Chondrocyte (in vitro differentiated cells): ENCODE measurements at places on chromosomes 13 and 19. TPM values are rescaled to one million over a fixed set of nuclear protein-coding genes. Genes with fewer than 3 reads are reported as not detected.

CPB2 gene
- total RNA-seq, result not detected in 3 replicates

- DNase-seq, result no peak
Measured at GRCh38 chr19:37778613-37779126, 716 bp downstream of the ZNF573 start.

DNA sequence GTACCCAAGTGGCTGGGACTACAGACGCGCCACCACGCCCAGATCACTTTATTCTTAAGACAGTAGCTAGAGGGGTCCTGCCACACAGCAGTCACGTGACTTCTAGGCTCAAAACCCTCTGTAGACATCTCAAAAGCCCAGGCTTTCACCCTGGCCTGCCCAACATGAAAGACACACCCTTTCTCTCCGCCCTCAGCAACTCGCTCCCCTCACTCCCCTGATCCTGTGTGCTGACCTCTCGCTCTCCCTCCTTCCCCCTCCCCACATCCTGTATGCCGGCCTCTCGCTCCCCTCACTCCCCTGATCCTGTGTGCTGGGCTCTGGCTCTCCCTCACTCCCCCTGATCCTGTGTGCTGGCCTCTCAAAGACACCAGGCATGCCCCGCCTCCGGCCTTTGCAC, 77.4 kb downstream of the SLC15A1 start:
- DNase-seq, result no peak

GRCh38 chr13:20192836-20193161, at the start of gene GJB2:
Gene GJB2, minus strand, starts transcription at chr13:20192938. Its CDS starts 3,357 bp downstream, at chr13:20189581.
- no peak for DNase-seq

- no peak for DNase-seq
Measured at GRCh38 chr13:29897102-29897501, 46.7 kb upstream of the UBL3 start.
